NCI-H524 treated with DMSO at 0.1 percent for 48 hours (cell line): ENCODE measurements at places on chromosomes 7 and 10.

DNA sequence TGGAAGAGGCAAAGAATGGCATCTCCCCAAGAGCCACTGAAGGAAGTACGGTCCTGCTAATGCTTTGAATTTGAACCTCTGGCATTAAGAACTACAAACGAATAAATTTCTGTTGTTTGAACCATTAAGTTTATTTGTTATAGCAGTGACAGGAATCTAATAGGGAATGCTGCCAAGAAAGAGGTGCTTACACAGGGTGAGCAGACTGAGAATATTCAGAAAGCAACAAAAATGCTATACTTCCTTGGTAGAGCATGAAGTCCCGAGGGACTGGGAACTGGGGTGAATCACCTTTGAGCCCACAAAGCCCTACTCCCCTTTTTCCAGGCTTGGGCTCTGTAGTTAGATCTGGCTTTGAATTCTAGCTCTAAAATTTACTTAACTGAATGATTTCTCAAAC is 45.0 kb downstream of the PANK1 start:
- DNase-seq, result no peak

DNA sequence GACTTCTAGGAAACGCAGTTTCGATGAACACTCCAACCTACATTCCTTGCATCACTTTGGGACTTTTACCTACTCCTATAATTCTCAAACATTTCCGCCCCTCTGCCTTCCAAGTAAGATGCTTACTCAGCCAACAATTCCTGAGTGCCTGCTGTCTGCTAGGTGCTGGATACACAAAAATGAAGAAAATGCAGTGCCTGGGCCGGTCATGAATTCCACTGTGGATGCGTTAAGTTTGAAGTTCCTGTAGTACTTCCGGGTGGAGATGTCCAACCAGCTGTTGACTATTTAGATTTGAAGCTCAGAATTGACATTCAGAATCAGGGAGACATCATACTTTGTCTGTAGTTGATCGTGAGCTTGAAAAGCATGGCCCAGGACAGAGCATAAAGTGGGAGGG is 89.2 kb downstream of the LYZL1 start:
- DNase-seq, result no peak

- no peak for DNase-seq
These were observed 34.7 kb downstream of the IMMP2L start for GRCh38 chr7:111527545-111527944.

DNA sequence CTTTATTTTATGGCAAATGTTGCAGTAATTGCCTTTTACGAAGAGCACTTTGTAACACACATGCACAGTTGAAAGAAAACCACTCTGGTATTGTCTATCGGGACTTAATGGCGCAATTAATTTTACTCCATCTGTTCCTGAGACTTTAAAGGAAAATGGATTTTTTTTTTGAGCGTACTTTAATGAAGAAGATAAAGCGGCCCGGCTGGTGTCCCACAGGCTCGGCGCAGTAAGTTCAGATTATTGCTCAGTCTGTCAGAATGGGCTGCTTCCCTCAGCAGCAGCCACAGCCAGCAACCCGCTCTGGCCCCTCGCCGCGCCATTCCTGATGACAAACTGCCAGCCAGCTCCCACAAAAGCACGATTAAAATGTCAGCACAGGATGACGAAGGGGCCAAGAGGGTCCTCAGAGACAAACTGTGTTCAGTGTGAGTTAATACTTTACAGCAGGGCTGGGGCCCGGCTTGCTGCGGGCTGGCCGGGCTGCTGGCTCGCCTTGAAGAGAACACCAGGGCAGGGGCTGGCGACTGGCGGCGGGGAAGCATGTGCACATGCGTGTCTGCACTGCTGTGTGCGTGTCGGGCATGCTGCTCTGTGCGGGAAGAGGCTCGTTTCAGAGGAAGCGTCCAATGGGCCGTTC is 501.0 kb upstream of the GALNT17 start:
- peak; percentile 85 for DNase-seq

- no peak for DNase-seq
These were observed 323.2 kb upstream of the BMPER start for GRCh38 chr7:33582104-33582503.

DNA sequence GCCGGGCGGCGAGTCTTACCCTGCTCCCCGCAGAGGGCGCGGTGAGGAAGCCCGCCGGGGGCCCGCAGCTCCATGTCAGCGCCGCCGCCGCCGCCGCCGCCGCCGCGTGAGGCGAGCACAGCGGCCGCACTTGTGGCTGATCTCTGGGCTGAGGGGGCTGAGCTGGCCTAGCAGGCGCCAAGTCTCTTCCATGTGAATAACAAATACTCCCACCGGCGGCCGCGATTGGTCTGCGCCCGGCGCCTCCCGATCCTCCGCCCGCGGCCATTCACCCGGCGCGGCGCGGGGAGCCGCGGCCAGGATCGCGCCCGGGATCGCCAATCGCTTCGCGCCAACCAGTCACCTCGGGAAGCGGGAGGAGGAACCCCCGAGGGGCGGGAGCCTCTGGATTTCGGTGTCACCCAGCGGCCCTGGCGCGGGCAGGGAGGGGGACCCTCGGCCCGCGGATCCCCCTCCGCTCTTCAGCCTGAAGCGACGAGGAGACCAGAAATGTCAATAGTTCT is at the start of gene GRM8:
Gene GRM8, minus strand, starts transcription at position 164 of the 503 bp plus-strand sequence.
- DNase-seq, result no peak

GRCh38 chr7:68925241-68925640 is 673.0 kb upstream of the AUTS2 start:
- no peak for DNase-seq

GRCh38 chr10:69248117-69248730 is 28.1 kb downstream of the HKDC1 start:
- no peak for DNase-seq

- DNase-seq, result no peak
These were observed 19.3 kb downstream of the MACC1 start for GRCh38 chr7:20197837-20198236.

GRCh38 chr7:117023325-117023854 is 70.1 kb downstream of the ST7 start:
- no peak for DNase-seq

DNA sequence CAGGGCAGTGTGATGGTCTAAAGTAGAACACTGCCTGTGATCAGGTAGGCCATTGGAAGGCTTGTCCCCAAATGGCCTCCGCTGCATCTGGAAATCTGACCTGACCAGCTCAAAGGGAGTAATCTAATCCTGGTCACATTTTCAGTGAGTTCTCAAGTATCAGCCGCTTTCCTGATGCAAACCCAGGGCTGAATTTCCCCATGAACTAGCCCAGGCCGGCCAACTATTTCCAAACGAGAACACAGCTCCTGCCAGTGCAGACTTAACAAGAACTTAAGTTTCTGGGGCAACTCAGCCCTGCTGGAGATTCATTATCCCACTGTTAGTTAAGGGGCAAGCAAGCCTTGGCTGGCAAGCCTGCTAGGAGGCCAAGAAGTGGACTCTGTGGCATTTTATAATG is 59.6 kb upstream of the FAM180A start:
- DNase-seq, result no peak

DNA sequence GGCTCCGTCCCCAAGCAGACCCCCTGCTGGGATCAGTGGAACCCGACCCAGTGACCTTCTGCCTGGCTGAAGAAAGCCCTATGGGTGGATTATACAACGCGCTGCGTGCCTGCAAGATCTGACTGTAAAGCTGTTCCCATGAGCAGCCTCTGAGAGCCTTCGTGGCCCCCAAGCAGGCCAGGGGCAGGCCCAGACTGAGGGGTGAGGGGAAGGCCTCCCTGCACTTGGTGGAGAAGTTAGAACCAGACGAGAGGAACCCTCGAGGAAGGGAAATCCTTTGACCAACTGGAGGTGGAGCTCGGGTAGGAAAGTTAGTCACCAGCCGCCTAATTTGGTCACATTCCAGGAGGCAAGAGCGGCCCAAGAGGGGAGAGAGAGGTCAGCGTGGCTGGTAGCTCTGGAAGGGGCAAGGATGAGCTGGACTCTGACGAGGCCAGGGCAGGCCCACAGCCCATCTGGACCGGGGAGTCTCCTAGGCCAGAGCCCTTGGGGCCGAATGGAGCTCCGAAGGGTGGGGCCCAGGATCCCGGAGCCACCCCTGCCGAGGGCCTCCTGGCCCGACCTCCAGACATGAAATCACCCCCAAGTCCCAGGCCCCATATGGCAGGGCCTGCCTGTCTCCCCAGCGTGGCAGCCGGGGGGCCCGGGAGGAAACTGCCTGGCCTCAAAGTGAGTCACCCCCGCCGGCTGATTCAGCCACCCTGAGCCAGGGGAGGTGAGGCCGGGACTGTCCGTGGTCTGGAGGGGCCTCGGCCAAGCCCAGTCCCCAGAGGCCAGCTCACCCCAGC is 23.3 kb upstream of the PDGFA start:
- no peak for DNase-seq

DNA sequence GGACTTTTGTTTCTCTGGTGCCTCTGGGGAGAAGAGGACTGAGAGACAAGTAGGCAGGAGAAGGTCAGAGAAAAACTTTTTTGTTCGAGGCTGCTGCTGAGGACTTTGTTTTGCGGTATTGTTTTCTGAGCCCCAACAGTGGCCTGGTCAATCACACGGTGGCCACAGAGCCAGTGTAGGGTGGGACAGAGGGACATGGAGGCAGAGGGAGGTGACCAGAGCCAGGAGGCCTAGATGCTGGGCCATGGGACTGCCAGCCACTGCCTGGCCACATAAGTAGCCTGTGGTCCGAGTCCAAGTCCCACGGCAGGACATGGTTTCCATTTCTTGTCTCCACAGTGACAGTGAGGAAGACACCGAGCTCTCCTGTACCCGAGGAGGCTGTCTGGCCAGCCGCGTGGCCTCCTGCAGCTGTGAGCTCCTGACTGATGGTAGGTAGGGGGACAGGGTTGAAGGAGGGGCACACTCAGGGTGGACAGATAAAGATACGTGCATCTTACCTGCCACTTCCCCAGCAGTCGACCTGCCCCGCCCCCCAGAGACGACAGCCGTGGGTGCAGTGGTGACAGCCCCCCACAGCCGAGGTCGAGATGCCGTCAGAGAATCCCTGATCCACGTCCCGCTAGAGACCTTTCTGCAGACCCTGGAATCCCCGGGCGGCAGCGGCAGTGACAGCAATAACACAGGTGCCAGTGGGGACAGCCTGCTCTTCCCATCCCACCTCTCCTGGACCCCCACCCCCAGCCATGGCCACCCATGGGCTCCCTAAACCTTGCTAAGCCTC is 27.5 kb downstream of the SH2B2 start:
- DNase-seq, result no peak

GRCh38 chr7:130903358-130903974 is 169.5 kb upstream of the KLF14 start:
- DNase-seq, result no peak

DNA sequence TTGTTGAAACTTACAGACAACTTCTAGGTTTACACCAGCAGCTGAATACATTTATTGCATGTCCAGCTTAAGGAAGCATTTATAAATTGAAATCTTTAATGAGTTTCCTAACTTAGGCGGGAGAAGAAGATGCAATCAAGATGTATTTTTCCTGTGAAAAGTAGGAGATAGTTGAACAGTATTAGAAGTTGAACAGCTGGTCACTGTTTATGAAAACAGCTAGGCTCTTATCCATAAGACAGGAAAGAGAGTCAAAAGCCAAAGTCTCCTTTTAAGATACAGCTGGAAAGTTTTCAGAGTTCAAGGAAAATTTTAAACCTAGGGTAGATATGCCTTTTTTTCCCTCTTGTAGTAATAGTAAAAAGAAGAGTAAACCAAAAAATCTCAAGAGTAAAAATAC is 236.1 kb upstream of the FERD3L start:
- DNase-seq, result no peak

GRCh38 chr10:89491932-89492331 is 43.5 kb downstream of the SLC16A12 start:
- no peak for DNase-seq
